Left renal cortex interstitium (tissue), 4 donors: ENCODE measurements at places on chromosomes 6 and 20.

- DNase-seq = no peak
Measured at GRCh38 chr6:42367353-42368011, 84.2 kb downstream of the TRERF1 start.

DNA sequence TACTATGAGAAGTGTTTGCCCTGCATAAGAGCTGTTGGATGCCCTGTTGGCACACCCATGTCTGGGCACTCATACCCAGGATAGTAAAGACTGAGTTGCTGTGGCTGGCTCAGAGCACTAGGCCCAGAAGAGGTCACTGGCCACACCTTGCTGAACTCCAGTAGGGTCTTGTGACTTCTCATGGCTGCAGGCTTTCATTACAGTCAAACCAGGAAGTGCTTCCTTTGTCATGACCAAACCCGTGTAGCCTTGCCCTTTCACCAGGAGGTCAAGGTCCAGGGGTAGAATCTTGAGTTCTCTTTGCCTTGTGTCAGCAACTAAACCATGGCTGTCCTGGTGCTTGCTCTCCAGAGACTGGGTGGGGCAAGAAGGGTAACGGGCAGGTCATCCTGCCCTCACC lies 49.5 kb downstream of the CD164 start:
- no peak for DNase-seq

DNA sequence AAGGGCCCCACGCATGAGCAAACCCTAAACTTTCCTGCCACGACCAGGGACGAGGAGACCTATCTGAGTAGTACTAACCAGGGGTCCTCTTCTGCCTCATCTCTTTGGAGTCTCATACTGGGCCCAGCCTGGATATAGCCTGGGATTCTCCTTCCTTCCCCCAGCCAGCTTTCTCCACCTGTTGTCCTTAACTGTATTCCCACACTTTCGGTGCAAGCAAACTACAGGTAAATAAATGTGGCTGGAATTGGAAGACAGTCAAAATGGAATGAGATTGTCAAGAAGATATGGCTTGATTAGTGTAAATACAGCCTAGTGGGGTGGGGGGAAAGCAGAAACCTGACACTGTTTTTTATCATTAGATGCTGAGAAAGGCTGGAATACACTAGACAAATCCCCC lies 23.5 kb upstream of the LY86 start:
- DNase-seq = no peak

GRCh38 chr6:105259913-105260889 lies 80.4 kb upstream of the POPDC3 start:
- DNase-seq = no peak

DNA sequence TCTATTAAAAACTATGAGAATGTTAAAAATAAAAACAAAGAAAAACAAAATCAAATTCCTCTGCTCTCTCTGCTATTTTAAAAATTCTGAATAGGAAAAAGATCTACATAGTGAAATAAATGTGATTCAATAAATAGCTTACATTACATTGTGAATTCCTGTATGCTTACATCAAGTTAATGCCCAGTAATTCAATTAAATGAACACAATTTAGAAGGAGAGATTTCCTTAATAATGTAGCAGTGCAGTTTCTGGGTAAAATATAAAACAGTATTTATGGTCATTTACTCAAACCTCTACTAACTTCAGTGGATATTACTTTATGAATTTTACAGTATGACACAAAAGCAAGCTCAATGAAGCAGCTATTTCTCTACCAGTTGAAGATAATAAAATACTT lies 594.6 kb downstream of the EYS start:
- DNase-seq = no peak

DNA sequence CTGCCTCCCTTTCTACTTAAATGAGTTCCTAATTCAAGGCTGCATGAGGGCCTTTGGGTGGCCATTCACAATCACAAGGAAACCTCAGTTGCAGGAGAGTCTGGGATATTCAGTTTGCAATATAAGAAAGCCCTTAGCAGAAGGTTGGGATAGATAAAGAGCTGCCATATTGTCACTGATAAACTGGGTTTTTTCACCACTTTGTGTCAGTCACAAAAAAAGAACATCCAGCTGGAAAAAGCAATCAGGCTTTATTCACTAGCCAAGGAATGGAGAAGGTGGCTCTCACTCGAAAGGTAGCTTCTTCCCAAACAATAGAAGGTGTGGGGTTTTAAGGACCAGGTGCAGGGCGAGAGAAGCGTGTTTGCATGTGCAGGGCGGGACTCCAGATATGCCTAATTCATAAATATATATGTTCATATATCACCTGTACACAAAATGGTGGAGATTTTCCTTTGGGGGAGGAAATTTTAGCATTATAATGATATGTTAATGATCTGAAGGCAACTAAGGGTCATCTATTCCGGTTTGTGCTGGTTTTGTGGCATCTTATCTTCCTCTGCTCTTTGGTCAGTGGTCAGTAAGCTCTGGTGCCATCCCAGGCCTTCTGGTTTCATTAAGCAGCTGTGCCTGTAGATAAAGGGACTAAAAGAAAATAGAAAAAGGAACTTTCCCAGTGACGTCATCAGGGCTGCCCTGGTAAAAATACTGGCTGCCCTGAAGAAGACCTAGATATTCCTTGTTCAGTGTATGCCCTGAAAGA lies 97.1 kb upstream of the IYD start:
- DNase-seq = no peak

DNA sequence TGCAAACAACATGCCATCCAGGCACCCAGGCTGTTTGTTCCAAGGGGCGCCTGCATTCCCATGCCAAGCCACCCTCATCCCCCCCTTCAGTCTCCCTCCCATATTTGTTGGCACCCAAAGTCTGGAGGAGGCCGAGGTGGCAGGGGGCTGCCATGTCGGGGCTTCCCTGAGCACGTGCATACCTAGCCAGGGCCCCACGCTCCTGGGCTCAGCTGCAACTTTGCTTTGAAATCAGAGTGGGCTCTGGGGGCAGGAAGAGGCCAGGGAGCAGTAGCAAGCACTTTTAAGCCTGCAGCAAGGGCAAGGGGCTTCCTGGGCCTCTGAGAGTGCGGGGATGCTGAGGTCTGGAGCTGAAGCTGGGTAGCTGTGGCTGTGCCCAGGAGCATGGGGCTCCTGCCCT lies 655.9 kb upstream of the EYS start:
- no peak for DNase-seq

DNA sequence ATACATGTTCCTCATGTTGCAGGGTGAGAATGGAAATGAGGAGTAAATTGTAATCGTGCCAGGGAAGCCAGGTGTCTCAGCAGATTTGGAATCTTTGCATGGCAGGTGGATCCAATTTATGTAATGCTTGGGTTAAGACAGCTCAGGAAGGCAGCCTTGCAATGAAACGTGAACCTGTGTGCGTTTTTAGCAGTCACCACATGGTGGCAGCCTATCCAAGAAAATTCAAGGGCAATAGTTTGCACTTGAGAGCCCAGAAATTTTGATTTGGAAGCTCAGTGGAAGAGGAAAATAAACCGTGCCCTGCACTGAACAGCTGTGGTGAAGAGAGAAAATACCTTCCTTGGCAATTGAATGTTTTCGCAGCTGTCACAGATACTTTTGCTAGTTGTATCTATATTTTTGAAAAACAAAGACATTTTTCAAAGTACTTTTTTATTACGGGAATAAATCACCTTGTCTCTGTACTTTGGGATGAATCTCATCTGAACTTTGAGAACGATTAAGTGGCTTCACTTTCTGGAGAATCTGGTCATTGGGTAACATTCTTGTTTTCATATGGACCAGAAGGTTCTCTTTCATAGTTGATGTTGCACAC lies 26.5 kb downstream of the MTHFD1L start:
- DNase-seq = peak; percentile 84

DNA sequence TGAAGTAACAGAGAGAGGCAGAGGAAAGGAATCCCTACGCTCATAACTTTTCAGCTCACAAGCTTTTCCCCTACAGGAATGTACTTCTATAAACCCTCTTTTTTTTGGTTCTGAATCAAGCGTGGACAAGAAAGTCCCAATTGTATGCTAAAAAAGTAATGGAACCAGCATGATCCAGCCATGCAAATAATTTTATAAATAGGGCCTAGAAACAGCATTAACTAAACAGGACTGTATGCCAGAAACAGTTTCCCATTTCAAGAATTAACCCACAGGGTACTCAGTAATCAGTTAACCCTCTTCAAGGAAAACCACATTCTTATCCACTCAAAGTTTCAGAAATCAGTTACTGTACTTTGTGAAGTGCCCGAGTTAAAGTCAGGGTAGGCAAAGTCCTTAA lies 87.0 kb upstream of the HMGCLL1 start:
- no peak for DNase-seq

GRCh38 chr20:46220455-46221207 lies 87.7 kb downstream of the CDH22 start:
- DNase-seq = peak; percentile 33

GRCh38 chr6:16658348-16659034 lies 102.8 kb downstream of the ATXN1 start:
- DNase-seq = no peak

DNA sequence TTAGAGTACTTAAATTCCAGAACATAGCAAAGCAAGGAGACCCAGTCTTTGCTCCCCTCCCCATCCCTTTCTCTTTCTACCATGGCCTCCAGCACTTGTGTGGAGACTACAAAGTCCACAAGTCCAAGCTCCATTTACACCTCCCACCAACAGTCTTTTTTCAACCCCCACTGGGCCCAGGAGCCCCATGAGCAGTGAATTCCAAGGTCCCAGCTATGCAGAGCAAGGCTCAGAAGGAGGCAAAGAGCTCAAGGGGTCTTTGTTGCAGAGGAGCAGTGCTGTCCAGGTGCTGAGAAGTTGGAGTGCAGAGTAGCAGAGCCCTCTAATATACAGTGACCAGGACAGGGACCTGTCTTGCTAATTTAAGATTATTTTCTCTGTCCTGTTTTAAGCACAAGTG lies 9.0 kb downstream of the PAK5 start:
- DNase-seq = no peak

GRCh38 chr20:62782893-62783278 lies 13.4 kb upstream of the MRGBP start:
- DNase-seq = no peak

DNA sequence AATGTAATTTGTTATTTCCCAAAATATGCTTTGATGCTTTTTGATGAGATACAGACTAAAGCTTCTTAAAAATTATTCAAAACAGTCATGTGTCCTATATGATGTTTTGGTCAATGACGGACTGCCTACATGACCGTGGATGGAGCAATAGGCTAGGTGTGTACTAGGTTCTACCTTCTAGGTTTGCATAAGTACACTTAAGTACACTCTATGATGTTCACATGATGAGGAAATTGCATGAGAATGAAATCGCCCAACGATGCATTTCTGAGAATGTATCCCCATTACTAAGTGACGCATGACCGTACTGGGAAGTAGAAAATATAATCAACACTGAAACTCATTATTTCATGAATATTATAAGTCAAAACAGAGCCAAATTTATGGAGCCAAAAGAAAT lies 151.3 kb upstream of the UST start:
- no peak for DNase-seq

GRCh38 chr6:2752477-2753109 lies 1.9 kb upstream of the MYLK4 start:
- no peak for DNase-seq

DNA sequence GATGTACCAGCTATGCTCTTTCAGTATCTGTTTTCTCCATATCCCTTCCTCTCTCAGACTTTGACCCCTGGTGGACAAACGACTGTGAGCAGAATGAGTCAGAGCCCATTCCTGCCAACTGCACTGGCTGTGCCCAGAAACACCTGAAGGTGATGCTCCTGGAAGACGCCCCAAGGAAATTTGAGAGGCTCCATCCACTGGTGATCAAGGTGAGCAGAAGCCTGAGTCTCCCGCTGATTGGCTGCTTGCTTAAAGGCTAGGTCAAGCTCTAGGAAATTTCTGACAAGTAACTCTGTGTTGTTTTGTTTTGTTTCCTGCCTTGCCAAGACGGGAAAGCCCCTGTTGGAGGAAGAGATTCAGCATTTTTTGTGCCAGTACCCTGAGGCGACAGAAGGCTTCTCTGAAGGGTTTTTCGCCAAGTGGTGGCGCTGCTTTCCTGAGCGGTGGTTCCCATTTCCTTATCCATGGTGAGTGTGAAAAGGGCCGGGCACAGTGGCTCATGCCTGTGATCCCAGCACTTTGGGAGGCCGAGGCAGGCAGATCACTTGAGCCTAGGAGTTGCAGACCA lies 28.6 kb downstream of the C6orf89 start:
- DNase-seq = no peak

- no peak for DNase-seq
Measured at GRCh38 chr6:106511288-106512047, 117.8 kb downstream of the RTN4IP1 start.

GRCh38 chr6:7726416-7727085 lies 652 bp downstream of the BMP6 start:
- DNase-seq = no peak

DNA sequence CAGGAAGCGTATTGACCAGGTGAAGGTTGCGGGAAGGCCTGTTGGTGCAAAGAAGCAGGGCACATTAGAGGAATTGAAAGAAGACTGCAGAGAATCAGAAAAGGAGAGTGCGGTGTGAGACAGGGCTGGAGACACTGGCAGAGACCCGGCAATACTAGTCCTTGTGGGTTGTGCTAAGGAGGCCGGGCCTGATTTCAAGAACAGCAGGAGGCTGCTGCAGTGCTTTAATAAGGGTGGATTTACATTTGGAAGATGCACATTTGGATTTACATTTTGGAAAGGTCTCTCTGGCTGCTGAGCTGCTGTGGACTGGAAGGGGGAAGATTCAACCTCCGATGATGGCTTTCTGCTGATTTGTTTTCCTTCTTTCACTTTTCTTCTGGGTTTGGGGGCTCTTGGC lies 167.8 kb downstream of the SLC24A3 start:
- DNase-seq = no peak

- no peak for DNase-seq
Measured at GRCh38 chr6:7000825-7001777, 106.7 kb upstream of the RREB1 start.

GRCh38 chr20:35908007-35908406 lies 46.3 kb downstream of the SCAND1 start:
- DNase-seq = no peak

DNA sequence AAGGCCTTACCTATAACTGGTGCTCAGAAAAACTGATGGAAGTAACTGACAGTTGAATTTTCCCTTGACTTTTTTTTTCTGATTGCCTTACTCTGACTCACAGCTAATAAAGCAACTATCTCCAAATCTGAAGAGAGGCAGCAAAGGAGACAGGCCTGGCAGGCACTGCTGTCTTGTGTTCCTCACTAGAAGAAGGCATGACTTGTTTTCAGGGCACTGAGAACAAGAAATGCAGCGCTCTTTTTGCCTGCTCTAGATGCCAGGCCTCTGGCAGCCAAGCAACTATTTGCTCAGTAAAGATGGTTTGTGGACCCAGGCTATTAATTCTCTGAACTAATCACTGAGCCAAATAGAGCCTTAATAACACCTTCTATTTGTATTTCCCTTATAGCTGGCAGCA lies 155.1 kb downstream of the PRDM13 start:
- DNase-seq = no peak

- no peak for DNase-seq
Measured at GRCh38 chr20:61670274-61670673, 395.4 kb downstream of the TAF4 start.

- DNase-seq = no peak
Measured at GRCh38 chr6:36728289-36729160, 30.9 kb downstream of the RAB44 start.
